Dorsolateral prefrontal cortex (tissue), 122 donors: ENCODE measurements at places on chromosomes 16 and 17.

- DNase-seq = no peak
Observed at GRCh38 chr16:35562919-35563318, 2103.5 kb downstream of the TP53TG3F start.

DNA sequence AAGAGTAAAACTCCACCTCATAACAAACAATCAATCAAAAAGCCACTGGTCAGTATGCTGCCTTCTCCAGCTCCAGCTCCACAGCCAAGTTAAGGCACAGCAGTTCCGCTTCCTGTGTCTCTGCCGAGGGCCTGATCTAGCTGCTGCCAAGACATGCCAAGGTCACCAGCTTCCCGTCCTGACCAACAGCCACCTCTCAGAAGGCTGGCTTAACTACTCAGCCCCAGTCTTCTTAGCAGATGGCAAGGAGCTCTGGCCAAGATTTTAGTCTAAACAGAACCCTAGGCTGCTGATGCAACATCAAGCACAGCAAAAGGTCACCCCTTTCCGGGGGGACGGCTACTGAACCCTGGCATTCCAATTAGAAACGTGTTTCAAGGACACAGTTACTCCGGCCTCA is 17.7 kb upstream of the MNT start:
- DNase-seq = no peak

- DNase-seq = no peak
Observed at GRCh38 chr17:1467898-1468492, 12.0 kb upstream of the CRK start.

DNA sequence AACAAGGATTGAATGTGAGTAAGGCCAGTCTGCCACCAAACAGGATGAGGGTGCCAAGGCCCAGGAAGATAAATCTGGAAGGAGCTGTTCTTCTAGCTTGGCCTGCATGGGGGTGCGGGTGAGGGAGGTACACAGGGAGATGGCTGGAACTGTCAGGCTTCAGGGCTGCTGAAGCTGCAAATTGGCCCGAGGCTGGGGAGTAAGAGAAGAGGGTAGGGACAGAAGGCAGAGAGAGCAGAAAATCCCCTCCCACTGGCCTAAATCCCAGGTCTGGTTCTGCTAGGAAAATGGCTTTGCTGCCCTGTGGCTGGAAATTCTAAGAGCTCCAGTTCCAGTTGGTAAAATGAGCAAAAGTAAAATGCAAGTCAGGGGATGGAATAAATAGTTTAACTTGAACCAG is 87.9 kb downstream of the CCDC182 start:
- peak; percentile 58 for DNase-seq

- DNase-seq = no peak
Observed at GRCh38 chr17:40602445-40603443, 37.5 kb upstream of the CCR7 start.

DNA sequence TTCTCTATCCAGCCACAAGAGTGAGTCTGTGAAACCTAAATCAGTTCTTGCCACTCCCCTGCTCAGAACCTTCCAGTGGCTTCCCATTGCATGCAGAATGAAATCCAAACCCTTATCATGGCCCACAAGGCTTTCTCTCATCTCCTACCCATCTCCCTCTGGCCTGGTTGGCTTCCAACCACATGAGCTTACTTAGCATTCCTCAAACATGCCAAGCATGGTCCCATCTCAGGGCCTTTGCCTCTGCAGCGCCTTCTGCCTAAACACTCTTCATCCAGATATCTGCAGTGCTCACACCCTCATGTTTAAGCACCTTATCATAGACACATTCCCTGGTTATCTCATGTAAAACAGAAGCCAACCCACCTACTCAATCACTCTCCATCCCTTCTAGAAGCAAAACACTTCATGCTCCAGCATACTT is 15.5 kb downstream of the TK2 start:
- DNase-seq = no peak

DNA sequence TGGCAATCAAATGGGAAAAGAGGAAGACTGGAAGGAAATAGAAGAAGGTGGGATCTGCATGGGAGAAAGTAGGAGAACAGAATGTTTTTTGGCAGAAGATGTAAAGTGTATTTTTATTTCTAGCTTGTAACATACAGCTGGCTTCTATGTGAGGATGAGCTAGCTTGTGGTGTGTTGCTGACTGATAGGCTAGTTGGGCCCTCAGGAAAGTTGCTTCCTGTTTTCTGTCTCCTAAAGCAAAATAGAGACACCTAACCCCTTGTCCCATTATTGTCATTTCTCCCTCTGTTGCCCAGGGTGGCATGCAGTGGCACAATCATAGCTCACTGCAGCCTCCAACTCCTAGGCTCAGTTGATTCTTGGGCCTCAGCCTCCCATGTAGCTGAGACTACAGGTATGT is 15.9 kb downstream of the TNRC6A start:
- no peak for DNase-seq

- no peak for DNase-seq
Observed at GRCh38 chr16:63617047-63617989, 1504.5 kb downstream of the CDH11 start.

GRCh38 chr16:58419241-58419990 is 27.1 kb downstream of the GINS3 start:
- no peak for DNase-seq

DNA sequence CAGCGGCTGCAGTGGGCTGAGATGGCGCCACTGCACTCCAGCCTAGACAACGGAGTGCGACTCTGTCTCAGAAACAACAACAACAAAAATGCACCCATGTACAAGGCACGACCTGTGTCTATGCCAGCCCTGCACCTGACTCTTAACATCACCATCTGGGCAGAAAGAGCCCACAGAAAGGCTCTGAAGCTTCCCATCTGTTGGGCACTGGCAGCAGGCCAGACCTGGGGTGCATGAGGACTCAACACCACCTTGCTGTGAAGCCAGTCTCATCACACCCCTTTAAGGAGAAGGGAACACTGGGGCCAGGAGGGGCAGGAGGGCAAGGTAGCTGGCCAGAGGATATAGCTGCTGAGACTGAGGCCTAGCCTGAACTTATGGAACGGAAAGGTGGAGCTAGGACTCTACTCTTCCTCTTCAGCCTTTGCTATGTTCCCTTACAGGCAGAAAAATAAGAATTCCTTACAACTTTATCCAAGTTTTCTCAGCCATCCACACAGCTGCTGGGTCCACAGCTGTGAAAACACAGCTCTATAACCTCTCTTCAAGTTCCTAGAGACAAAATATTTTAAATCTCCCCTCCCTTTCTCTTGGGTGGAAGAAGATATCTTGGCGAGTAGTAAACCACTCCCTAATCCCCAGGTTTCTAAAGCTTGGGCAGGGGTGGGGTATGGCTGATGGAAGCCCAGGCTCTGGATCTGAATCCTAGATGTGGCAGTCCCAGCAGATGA is 2.8 kb downstream of the ELOB start:
- no peak for DNase-seq

DNA sequence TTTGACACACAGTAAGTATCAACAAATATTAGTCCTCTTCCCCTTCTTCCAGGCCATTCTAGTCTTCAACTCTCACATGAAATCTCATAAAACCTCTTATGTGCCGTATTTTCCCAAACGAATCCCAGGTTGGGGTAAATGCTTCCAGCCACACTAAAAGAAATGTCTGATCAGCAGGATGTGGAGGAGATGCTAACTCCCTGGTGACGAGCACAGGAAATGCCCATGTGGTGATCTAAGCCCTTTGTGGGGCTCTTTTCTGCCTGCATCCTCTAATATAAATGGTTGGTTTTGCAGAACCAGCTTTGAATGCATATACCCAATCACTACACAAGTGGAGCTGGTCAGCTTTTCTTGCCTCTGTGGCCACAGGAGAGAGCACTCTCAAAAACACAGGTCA is 498.2 kb upstream of the ERCC4 start:
- no peak for DNase-seq

- no peak for DNase-seq
Observed at GRCh38 chr17:28963055-28963611, 11.8 kb upstream of the PHF12 start.

DNA sequence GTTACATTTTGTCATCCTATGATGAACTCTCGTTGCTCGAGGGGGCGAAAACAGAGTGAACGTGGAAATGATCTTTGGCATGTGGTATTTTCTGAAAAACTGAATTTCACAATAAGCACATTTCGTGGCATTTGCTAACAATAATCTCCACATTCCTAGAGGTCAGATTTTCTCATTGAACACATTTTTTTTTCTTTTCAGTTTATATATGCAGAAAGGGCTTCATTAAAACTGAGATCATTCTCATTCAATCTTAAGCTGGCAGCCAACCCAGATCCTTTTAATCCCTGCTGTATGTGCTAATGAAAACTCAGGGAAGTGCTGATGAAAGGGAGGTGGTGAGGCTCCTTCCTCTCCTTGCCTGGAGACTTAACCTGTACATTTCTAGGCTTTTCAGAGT is 52.6 kb downstream of the PRKCA start:
- no peak for DNase-seq

GRCh38 chr16:253833-254232 is 19.2 kb downstream of the FAM234A start:
- no peak for DNase-seq

- DNase-seq = no peak
Observed at GRCh38 chr16:47966325-47966724, 189.5 kb downstream of the ABCC12 start.

DNA sequence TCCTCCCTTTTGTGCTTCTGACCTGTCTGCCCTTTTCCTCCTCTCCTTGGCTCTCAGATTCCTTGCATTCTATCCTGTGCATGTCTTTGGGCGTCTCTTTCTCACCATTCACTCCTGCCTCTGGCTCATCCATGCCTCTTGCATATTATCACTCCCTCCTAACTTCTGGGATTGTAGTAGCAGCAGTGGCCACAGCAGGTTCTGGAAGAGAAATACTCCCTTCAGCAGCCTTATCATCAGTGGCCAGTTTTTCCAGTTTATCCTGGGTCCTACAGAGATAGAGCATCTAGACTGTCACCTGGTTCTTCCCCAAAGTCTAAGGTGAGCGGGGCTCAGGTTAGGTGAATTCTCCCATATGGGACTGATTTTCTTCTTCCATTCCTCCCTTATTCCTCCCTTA is 354.0 kb upstream of the CCL2 start:
- no peak for DNase-seq

- no peak for DNase-seq
Observed at GRCh38 chr16:84889066-84889465, 69.3 kb downstream of the CRISPLD2 start.

DNA sequence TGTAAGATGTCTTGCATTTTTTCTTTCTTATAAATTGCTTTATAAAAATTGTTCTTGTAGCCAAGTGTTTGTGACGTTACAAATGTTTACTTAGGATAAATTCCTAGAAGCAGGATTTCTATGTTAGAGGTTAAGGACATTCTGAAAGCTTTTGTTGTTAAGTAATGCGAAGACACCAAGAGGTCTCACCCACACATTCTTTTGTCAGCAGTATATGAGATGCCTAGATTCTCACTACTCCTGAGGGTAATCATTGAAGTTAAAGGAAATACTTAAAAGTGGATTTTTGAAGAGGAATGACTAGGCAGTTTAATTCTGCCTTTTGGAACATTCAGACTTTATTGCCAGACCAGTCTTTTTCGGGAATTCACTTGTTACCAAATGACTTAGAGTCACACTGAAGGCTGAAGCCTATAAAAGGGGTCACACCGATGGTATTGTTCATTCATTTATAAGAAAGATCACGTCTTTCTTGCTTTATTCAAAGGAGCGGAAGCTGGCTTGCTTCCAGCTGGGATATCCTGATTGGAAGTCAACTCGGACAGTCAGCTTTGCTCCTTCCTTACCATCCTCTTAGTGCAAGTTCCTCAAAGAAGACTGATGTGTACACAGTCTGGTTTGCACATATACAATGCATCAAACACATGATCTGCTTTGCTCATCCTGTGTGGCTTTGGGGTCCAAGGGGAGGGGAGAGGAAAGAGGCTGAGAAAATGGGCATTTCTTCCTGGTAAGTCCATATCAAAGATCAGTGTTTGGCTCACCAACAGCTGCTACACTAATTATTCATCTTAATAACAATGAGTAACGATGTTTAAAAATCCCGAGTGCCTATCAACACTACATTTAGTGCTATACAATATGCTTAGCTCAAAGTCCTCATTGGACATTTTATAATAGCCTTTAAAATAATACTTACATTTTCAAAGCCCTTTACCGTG is 160.0 kb downstream of the MAP2K6 start:
- no peak for DNase-seq

- no peak for DNase-seq
Observed at GRCh38 chr17:77376795-77377709, 236.3 kb downstream of the SEC14L1 start.

- DNase-seq = no peak
Observed at GRCh38 chr17:64232466-64233262, 30.4 kb downstream of the TEX2 start.

GRCh38 chr16:2207872-2208271 is 2.6 kb downstream of the MLST8 start:
- DNase-seq = no peak

DNA sequence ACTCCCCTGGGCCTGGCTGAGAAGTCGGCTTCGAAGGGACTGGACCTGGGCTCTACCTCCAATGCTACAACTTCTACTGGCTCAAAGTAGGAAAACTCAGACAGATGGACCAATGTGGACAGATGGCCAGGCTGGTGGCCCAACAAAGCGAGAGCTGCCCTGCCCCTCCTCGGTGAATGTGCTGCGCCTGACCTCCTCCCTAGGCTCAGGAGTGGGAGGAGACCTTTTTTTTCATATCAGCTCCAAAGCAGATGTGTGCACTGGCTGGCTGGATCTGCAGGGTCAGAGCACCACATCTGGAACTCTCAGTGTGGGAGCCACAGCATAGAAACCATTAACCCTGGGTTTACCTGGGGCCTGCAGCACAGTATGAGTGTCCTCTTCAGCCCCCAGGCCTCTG is 20.8 kb downstream of the ATP6V0D1 start:
- no peak for DNase-seq

DNA sequence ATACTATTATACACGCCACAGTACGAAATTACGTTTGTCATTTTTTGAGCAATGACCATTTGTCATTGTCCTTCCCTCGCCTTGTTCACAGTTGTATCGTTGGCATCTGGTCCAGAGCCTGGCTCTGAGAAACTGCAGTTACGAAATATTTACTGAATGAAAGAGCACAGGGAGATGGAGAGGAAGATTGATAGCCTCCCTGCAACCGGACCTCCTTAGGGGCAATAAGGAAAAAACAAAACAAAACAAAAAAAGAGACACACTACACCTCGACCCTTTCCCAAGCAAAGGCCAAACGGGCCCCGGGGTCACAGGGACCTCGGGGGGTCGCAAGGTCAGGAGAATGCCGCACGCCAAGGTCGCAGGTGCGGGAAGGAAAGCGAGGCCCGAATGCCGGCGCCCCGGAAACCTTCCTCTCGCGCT is 857 bp downstream of the GOT2 start:
- DNase-seq = no peak

DNA sequence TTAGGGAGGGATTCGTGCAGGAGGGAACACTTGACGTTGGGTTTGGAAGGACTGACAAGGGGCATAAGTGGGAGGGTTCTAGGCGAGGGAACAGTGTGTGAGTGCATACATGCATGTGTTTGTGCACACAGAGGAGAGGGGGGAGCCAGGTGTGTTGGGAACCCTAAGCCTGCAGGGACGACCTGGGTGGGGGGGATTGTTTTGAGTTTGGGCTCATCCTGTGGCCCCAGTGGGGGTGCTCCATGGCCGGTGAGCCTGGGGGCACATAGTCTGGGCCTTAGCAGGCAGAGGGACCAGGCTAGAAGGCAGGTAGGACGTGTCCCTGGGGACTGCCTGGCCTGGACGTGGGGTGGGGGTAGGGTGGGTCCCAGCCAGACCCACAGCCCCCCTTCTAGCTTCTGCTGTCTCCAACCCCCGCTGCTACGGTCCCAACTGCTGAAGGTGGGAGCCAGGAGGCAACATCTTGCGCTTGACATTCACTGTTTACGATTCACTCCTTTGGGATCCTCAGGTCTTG is 11.9 kb upstream of the RASD1 start:
- no peak for DNase-seq

GRCh38 chr17:1521086-1521640 is 4.8 kb upstream of the INPP5K start:
- DNase-seq = no peak
